ENCODE measurements at places on chromosomes 12 and 14.

DNA sequence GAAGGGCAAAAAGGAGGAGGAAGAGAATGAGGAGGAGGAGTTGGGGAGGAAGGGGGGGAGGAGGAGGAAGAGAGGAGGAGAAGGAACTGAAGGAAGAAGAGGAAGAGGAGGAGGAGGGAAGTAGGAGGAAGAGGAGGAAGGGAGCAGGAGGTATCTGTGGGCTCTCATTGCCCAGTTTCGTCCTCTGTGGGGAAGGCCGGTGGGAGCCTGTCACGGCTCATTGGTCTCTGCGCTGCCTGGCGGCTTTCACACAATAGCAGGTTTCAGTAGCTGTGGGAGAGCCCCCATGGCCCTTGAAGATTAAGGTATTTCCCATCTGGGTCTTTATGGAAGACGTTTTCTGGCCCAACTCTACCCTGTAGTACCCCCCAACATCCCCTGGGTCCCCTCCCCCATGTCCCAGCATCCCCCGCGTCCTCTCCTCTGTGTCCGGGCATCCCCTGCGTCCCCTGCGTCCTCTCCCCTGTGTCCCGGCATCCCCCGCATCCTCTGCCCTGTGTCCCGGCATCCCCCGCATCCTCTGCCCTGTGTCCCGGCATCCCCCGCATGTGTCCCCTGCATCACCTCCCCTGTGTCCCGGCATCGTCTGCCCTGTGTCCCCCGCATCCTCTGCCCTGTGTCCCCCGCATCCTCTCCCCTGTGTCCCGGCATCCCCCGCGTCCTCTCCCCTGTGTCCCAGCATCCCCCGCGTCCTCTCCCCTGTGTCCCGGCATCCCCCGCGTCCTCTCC lies 278.2 kb upstream of the SFSWAP start:
- no peak for DNase-seq

DNA sequence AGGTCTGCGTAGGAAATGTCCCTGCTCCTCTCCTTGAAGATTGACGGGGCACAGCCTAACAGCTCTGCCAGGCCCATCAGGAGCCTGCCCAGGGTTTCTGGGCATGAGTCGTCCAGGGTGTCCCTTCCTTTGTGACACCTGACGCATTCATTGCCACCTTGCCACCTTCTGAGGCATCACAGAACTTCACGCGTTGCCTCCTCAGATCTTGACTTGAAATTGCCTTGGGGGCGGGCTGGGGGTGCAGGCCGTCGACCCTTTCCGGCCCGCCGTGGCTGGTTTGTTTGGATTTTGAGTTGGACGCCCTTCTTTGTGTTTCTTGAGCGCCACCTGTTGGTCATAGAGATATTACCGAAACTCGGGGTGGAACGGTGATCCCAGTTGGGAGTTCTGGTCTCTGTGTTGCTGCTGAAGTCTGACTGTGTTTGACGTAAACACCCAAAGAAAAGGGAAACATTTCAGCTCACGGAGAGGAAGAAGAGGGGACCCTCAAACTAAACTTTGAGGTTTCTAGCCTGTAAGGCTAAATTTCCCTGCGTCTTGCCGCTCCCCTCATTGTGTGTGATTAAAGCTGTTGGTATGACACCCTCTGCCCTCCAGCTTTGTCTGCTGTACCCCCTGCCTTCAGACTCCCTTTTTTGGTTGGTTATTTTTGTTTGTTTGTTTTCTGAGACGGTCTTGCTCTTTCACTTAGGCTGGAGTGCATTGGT lies 44.6 kb downstream of the MLXIP start:
- peak; percentile 71 for DNase-seq

DNA sequence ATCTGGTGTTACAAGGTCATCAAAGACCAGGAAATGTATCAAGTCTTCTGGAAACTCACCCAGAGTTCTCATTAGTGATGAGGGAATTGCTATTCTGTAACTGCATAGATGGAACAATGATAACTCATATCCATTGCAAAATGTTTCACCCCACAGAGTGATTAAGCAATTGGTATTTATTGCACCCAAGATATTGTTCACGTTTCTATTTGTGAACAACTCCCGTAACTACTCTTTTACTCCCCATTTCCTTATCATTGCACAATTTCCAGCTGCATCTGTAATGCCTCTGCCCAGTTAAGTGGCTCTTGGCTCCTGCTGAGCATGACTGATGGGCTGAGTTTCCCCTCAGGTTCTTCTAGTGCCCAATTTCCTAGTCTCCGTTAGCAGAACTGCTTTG lies 108.7 kb upstream of the PRICKLE1 start:
- DNase-seq: no peak

GRCh38 chr12:46430340-46430948 lies 57.9 kb upstream of the SLC38A2 start:
- no peak for DNase-seq

- DNase-seq: no peak
Observed at GRCh38 chr12:48110691-48111311, 4.9 kb upstream of the SENP1 start.

- DNase-seq: no peak
Observed at GRCh38 chr12:26149968-26150500, 25.2 kb upstream of the BHLHE41 start.

- DNase-seq: no peak
Observed at GRCh38 chr14:94051115-94051514, 25.0 kb downstream of the OTUB2 start.
